Chondrocyte (in vitro differentiated cells): ENCODE measurements at places on chromosomes 1 and 21. TPM values are rescaled to one million over a fixed set of nuclear protein-coding genes. Genes with fewer than 3 reads are reported as not detected.

DNA sequence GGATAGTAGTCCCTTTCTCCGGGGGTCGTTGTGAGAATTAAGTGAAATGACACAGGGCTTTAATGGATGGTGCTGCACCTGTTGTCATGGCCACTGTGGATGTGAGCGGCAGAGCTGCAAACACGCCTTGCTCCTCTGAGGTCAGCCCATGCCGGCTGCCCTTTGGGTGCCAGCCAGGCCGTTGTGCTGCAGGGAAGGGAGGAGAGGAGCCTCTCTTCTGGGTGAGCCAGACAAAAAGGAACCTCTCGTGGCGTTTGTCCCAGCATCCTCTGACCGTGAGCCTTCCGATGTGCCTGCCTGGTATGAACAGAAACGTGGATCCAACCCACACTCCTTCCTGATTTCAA is 383.0 kb upstream of the VAMP3 start:
- peak; percentile 52 for DNase-seq

GRCh38 chr1:54604572-54605370 is 18.6 kb downstream of the FAM151A start:
- no peak for DNase-seq

DNA sequence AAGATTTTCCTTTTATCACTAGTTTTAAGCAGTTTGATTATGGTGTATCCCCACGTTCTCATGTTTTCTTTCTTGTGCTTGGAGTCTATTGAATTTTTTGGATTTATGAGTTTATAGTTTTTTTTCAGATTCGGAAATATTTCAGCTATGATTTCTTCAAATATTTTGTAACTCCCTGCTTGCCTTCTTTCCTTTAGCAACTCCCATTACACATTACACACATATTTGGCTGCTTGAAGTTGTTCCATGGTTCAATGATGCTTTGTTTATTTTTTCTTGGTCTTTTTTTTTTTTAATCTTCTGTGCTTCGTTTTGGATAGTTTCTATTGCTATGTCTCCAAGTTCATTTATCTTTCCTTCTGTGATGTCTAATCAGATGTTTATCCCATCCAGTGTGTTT is 48.5 kb upstream of the WARS2 start:
- no peak for DNase-seq

GRCh38 chr1:4087530-4088420 is 187.7 kb upstream of the C1orf174 start:
- no peak for DNase-seq

- peak; percentile 59 for DNase-seq
These were observed 95.7 kb downstream of the GLIS1 start for GRCh38 chr1:53643041-53643880.

DNA sequence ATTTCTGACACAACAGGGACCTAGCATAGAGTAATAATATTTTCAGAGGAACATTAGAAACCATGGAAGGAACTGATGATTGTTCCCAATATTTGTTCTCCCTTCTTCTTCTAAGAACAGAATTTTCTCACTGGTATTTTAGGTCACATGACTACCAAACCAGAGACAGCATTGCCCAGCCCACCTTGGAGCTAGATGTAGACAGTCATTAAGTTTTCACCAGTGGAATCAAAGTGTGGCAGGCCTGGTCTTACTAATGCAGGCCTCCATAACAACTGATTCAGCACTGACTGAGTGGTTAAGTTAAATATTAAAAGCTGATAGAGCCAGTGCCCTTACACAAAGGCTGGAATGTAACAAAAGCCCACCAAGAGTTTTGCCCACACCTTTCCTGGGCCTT is 244.4 kb downstream of the ZNF648 start:
- no peak for DNase-seq

Gene S100A8
- total RNA-seq = not detected in 3 replicates
